ENCODE measurements at places on chromosomes 13 and 19.

DNA sequence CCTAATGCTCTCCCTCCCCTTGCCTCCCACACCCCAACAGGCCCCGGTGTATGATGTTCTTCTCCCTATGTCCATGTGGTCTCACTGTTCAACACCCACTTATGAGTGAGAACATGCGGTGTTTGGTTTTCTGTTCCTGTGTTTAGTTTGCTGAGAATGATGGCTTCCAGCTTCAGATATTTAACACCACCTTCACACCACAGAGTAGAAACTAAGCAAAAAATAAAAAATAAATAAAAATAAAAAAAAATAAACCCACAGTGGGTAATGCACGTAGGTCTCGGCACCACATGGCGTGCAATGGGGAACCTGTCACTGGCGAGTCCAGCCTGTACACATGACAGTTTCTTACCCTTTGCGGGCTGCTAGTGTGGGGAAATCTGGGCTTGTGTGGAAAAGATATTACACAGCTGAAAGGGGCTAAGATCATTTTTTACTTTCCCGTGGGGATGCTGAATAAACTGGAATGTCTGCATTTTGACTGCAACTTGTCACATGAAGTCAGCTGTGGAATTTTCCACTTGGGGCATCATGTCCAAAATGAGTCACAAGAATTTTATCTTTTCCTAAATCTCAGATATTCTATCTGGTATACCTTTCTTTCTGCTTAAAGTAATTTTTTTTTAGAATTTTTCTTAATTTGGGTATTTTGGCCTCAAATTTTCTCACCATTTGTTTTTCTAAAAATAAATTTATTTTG is 170.5 kb downstream of the IRS2 start:
- no peak for DNase-seq

DNA sequence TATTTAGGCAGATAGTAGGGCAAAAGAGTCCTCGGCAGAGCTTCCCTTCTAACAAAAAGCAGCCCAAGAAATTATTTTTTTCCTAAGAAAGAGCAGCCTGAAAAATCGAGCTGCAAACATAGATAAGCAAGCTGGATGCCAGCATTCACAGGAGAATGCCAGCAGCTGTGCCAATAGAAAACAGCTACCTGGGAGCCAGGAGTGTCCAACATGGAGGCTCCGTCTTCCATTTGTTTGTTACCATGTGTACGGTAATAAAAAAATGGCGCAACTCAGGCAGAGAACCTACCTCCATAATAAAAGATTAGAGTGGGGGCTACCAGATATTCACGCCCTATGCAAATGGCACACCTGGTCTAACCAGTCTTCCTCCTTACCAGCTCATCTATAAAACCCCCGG is 77.6 kb upstream of the IPO5 start:
- no peak for DNase-seq

DNA sequence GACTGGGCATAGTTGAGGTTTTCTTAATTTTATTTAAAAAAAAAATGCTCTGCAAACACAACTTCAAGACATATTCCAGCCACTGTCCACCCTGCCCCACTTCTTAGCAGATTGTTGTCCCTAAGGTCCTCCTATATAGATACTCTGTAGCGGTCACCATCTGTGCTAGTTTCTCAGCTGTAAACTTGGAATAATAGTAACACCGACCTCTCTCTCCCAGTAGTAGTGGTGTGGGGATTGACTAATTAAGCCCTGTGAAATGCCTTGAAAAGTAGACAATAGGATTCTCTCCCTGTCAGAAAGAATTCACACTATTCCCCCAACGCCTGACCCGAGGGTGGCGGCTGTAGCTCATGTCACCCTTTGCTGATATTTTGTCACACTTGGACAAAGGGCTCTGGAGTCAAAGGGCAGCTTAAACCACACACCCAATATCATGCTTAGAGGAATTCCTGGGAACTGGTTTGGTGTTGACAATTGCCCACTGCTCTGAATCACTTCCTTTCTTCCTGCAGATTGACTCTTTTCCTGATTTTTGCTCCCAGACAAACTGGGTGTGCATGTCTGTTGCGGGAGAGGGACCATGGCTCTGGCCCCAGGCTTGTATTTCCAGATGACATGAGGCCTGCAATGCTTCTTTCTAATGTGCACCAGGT is 9.2 kb upstream of the SERP2 start:
- DNase-seq: no peak

DNA sequence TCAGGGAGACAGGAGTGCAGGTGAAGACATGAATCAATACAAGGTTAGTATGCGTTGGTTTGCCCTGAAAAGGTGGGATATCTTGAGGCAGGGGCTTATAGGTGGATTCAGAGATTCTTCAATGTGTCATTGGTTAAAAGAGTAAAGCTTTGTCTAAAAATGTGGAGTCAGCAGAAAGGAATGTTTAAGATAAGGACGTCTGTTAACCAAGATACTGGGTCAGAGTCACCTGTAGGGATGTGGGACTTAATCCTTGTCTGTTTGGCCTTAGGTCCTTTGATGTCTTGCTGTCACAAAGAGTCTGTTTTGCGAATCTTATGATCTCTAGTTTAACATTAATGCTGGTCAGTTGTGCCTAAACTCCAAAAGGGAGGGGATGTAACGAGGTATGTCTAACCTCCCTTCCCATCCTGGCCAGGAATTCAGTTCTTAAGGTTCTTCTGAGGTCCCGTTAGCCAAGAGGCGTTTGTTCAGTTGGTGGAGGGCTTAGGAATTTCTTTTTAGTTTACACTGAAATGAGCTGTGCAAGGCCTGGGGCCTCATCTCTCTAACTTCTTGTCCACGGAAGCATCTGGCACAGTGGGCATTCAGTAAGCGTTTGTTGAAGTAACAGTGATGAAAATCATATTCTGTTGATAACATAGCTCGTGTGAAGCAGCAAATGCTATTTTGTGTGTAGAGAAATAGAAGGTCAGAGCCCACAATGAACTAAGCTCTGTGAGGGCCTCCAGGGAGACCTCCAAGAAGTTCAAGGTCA is 96.2 kb upstream of the RNF113B start:
- no peak for DNase-seq

- no peak for DNase-seq
These were observed 24.4 kb downstream of the ELF1 start for GRCh38 chr13:40994581-40995230.

GRCh38 chr19:33273881-33274662 is 28.3 kb downstream of the CEBPA start:
- no peak for DNase-seq

DNA sequence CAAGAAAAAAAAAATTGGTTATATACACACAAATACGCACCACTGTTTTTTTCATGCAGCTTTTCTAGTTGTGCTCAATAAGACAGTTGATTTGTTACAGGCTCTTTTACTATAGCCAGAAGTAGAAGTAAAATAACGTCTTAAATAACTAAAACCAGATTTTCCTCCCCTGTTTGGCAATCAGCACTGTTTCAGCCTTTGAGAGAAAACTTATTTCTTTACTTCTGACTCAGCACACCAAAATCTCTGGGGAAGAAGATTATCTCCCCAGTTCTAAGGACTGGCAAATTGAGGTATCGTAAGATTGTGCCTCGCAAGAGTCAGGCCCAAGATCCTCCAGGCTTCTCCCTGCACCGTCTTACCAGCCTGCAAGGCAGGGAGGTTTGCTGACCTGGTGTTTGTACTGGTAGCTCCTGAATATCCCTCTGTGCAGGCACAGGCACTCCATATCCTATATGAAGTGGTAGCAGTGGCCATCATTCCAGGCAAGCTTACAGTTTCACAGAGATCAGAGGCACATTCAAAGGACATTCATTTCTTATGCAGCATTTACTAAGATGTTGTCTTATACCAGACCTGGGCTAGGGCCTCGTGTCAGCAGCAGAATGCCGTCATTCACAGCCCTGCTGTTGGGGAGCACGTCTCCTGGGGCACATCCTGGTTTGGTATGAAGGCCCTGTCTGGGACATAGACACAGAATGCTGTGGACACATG is 268.2 kb downstream of the ZNF536 start:
- no peak for DNase-seq

DNA sequence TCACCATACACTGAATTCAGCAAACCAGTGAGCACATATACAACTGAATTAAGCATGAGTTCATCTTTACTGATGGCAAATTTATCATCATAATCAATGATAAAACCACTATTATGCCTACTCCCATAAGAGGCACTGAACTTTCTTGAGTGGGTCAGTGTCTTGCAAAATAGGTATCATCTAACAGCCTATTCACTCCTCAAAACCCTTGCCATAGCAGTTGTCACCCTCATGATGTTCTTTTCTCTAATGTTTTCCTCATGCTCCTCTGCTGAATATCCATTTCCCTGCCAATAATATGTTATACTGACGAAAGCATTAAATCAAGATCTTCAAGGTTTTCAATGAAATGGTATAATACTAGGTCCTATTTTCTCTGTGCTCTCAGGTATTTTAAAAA is 5.6 kb downstream of the ARGLU1 start:
- no peak for DNase-seq

DNA sequence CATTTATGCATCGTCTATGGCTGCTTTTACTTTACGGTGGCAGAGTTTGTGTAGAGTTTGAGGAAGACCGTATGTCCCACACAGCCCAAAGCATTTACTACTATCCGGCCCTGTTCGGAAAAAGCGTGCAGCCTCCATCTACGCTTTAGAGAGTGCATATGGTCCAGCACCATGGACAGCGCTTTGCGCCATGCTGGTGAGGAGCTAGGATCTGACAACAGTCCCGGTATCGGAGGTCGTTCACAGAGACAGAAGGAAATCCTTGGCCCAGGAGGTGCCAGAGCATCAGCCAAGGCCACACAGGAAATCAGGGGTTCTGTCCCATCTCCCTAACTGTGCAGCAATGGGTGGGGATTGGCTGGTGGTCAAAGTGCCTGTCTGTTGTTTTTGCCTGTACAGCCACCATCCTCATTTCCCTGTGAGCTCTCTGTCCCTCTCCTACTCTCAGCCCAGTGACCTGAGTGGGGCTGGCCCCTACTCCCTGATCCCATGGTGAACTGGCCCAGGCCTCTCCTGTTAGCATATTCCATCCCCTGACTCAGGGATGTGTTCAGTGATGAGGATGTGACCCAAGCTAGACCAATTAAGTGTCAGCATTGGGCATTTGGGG is 16.2 kb upstream of the PRODH2 start:
- no peak for DNase-seq

DNA sequence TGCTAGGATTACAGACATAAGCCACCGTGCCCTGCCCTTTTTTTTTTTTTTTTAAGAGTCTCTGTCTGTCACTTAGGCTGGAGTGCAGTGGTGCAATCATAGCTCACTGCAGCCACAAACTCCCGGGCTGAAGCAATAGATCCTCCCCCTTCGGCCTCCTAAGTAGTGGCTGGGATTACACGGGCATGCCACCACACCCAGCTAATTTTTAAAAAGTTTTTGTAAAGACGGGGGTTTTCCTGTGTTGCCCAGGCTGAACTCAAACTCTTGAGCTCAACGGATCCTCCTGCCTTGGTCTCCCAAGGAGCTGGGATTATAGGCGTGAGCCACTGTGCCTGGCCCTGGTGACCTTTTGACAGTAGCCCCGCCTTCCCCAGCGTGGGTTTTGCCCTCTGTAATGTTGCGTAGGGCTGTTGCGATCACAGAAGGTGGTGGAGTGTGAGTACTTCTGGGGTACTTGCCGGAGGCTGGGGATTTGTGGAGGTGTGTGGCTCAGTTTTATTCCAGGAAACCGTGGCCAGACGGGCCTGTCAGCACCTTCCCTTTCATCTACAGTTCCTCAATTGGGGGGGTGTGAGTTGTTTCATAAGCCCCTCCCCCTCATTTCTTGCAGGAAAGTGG is 11.6 kb upstream of the RETN start:
- no peak for DNase-seq

- DNase-seq: no peak
These were observed 144.9 kb upstream of the SOX1 start for GRCh38 chr13:111922086-111922485.

Data from NCI-H1105 treated with DMSO at 0.1 percent for 48 hours (cell line).